ENCODE measurements at places on chromosomes 4 and X. TPM values are rescaled to one million over a fixed set of nuclear protein-coding genes. Genes with fewer than 3 reads are reported as not detected.

The AKAP14 gene
- total RNA-seq: not detected

The CLIC2 gene
- total RNA-seq: 0.52 TPM

The ANTXR2 gene
- 15.1 TPM for total RNA-seq

The POF1B gene
- 3.1 TPM for total RNA-seq

The NONO gene
- 442 TPM for total RNA-seq

The HELT gene
- total RNA-seq: not detected

The PGM2 gene
- total RNA-seq: 59.2 TPM

The HOPX gene
- total RNA-seq: 1.2 TPM

The IL21 gene
- total RNA-seq: not detected

The GAGE12F gene
- not detected for total RNA-seq

The LSM6 gene
- 22.3 TPM for total RNA-seq

The PDGFRA gene
- total RNA-seq: 0.35 TPM

The GSX2 gene
- not detected for total RNA-seq

The STARD8 gene
- total RNA-seq: 8.2 TPM

The EVC gene
- total RNA-seq: 126 TPM

The CDKL5 gene
- total RNA-seq: 9.3 TPM

The JADE3 gene
- 24.4 TPM for total RNA-seq

The MAGEB18 gene
- not detected for total RNA-seq

The SSX4 gene
- not detected for total RNA-seq

The FGD1 gene
- total RNA-seq: 1.7 TPM

The EDA2R gene
- total RNA-seq: 6.3 TPM

The NMU gene
- 4.0 TPM for total RNA-seq

The HSFX1 gene
- 2.2 TPM for total RNA-seq

The TLR10 gene
- total RNA-seq: not detected

The ADAMTS3 gene
- 22.1 TPM for total RNA-seq

The TMEM255A gene
- total RNA-seq: 0.30 TPM

The ANKRD50 gene
- 20.1 TPM for total RNA-seq

The EXOC1L gene
- not detected for total RNA-seq

The IGFBP7 gene
- 4,753 TPM for total RNA-seq

The CT55 gene
- not detected for total RNA-seq

The LDOC1 gene
- total RNA-seq: 7.6 TPM

The PAPSS1 gene
- 84.6 TPM for total RNA-seq

The NKX3-2 gene
- total RNA-seq: not detected

The GPR143 gene
- total RNA-seq: 58.2 TPM

The TEX13C gene
- total RNA-seq: not detected

The FAM9C gene
- total RNA-seq: not detected

The GAGE12E gene
- total RNA-seq: not detected

The ASMT gene
- total RNA-seq: not detected

The GPR50 gene
- not detected for total RNA-seq

The IL3RA gene
- not detected for total RNA-seq

The SSX2 gene
- not detected for total RNA-seq

The EFNB1 gene
- total RNA-seq: 79.7 TPM

The BEND2 gene
- total RNA-seq: not detected

The CITED1 gene
- not detected for total RNA-seq

The SERTM2 gene
- 0.40 TPM for total RNA-seq

The MAGEC3 gene
- total RNA-seq: not detected

The CDX4 gene
- not detected for total RNA-seq

The FAM53A gene
- total RNA-seq: 2.9 TPM

The NWD2 gene
- not detected for total RNA-seq

All from renal cortical epithelial cell (primary cell).